CD8-positive, alpha-beta T cell (primary cell): ENCODE measurements at places on chromosomes 12 and 14. TPM values are rescaled to one million over a fixed set of nuclear protein-coding genes. Genes with fewer than 3 reads are reported as not detected.

DNA sequence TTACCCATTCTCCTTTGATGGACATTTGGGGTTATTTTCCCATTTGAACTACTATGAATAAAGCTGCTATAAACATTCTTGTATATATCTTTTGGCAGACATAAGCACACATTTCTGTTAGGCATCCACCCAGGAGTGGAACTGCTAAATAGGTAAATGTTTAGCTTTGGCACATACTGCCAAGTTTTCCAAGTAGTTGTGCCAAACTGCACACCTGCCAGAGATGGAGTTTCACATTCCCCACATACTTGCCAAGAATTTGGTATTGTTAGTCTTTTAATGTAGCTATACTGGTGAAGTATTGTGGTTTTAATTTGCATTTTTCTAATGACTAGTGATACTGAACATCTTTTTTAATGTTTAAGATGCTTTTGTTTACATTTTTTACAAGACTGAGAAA lies 201.0 kb downstream of the GXYLT1 start:
- DNase-seq, result no peak

DNA sequence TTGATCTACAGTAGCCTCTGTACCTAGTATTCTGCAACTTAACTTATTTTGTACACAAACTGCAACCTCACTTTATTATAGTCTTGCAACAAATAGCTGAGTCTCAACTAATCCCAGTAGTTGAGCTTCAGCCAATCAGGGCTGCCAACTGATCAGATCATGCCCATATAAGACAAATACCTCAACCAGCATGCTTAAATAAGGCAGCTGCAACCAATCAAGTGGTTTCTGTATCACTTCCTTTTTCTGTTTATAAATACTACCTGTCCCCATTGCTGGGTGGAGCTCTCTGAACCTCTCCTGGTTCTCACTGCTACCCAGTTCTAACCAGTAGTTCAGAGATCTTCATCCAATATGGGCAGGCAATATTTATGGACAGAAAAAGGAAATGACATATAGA lies 248.5 kb upstream of the FBXO33 start:
- DNase-seq, result no peak

DNA sequence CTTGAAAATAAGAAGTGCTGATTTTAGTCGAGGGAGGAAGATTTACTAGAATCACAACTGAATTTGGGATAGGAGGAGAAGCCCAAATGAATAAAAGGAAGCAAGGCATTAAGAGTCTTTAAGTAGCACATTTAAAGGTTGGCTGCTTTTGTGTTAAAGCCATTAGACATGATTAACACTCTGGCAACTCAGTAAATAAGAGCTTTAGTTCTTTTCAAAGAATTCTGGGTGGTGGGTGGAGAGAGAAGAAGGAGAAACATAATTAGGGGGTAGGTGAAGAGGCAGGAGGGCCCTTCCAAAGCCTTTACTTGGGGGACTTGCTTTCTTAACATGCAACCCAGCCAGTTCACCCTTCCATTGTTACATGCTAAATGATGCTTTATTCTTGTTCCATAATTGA lies 284.6 kb upstream of the SEL1L start:
- DNase-seq, result no peak

GRCh38 chr12:92603741-92604432 lies 98.9 kb upstream of the PLEKHG7 start:
- DNase-seq, result no peak

The HOXC6 gene
- not detected for total RNA-seq

The LMO3 gene
- total RNA-seq, result not detected

The KRT2 gene
- 1.4 TPM for total RNA-seq
